ENCODE measurements at places on chromosomes 1 and 21.

DNA sequence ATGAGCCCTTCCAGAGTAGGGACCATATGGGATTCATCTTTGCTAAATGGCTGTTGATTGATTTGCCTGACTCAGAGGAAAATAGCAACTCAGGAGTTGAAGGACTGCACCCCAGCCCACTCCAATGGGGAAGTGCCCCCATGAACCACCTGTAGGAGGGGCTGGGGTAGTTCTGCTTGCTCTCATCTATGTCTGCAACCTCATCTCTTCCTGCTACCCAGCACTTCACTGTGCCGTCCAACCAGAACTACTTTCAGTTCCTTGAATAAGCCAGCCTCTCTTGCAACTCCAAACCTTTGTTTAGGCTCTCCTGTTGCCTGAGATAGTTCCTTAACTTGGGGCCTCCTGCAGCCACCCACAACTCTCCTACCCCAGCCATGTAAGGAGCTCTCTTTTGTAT, 26.6 kb downstream of the BEND5 start:
- no peak for DNase-seq

DNA sequence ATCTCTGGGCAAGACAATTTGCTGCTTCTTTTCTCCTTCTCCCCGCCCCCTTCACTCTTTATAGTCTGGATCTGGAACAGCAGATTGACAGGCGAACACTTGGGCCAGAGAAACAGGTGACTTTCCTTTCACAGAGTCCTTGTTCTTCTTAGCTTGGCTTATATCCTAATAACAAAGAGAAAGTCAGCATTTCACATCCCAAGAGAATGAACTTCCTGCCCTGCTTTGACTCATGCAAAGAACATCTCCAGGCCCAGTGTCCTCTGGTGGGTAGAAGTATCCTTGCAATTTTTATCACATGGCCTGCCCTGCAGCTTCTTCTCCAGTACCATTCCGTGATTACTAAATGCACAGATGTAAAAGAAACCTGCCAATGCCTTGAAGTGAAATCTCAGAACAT, 764.4 kb downstream of the ADGRL2 start:
- DNase-seq = no peak

DNA sequence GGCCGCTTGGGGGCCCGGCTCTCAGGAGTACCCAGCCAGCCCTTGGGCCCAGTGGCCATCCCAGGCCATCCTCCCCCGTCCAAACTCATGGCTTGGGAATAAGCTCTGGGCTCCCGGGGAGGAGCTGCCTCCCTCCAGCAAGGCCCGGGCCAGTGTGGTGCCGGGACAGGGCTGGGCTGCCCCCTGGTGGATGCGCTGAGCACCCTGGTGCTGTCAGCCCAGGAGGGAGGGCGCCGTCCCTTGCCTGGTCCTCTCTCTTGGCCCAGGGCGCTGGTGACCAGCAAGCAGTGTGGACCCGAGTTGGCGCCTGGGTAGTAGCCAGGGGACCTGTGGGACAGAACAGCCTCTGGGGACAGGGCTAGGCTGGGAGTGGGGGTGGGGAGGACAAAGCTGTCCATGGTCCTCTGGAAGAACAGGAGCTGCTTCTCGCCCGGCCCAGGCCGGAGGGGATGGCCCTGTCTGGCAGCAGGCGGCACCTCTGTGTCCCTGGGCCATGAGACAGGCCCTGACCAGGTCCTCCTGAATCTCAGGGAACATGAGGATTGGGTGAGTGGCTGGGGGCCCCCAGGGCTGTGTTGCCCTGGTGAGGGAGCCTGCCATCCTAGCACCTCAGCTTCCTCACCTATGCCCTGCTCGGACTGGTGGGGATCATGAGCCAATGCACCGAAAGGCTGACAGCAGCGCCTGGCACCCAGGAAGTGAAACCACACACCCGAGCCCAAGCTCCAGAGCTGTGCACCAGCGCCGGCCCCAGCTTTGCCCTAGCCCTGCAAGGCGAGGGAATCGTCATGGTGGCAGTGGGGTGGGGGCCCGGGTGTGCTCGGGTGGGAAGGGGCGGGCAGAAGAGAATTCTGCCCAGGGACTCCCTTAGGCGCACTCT, 9.4 kb downstream of the MORN1 start:
- peak; percentile 66 for DNase-seq

DNA sequence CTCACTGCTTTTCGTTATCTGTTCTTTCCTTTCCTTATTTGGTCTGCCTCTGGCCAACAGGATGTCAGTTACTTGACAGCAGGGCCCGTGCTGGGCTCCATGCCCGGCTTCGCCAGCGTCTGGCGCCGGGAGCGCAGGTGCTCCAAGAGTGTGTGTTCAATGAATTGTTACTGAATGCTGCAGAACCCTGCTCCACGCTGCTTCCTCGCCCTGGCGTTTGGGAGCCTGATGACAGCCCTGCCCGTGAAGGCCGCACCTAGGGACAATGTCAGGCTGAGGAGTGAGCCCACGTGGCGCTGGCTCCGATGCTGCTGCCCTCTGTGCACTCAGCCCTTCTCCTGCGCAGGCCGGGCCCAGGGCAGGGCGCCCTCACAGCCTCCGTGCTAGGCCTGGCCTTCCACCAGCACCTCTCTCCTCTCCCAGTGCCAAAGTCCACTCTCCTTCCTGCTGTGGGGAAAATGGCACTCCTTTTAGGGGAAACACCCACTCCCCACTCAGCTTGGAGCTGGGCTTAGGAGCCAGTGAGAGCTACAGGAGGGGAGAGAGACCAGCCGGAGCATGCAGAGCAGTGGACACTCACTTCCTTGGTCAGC, 51.4 kb downstream of the ACBD3 start:
- DNase-seq = no peak

DNA sequence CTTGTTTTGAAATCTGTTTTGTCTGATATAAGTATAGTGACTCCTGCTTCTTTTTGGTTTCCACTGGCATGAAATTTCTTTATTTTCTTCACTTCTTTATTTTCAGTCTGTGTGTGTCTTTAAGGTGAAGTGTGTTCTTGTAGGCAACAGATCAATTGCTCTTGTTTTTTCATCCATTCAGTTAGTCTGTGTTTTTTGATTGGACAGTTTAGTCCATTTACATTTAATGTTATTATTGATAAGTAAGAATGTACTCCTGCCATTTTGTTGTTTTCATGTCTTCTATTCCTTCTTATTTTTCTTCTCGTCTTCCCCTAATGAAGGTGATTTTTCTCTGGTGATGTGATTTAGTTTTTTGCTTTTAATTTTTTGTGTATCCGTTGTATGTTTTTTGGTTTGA, 487.7 kb upstream of the PBX1 start:
- no peak for DNase-seq

DNA sequence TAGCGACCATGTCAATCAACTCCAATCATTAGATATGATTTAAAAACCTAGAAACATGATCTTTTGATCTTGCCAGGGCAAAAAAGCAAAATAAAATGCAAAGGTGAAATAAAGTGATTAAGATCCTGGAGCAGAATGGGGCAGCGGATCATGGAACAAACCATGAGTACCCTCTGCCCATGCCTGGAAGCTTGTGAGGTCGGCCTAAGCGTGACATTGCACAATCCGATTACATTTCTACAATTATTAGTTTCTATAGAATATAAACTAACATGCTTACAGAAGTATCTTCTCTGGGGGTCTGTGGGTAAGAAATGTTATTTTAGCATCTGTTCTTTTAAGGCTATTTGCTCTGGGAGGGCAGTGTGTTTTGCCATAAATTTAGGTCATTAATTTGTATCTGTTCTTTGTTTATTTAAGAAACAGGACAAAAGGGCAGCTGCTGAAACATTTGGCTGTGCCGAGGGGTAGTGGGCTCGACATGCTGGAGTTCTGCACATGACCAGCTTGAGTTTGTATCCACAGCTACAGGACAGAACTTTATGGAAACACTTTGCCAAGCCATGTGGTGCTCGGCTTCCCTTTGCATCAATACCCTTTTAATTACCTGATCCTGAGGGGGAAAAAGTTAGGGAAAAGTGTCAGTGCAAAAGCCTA, 55.9 kb downstream of the ZBTB18 start:
- no peak for DNase-seq

DNA sequence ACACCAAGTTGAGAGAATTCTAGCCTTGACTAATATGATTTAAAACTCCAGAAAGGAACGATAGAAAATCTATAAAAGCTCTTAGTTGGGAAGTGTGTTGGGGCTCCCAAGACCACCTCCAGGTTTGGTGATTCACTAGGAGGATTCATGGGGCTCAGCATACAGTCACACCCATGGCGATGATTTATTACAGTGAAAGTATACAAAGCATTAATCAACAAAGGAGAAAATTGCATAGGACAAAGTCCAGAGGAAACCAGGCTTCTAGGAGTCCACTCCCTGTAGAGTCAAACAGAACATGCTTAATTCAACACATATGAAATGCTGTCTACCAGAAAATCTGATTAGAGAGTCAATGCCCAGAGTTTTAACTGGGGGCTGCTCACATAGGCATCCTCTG, 4.8 kb downstream of the CDCA8 start:
- DNase-seq = no peak

DNA sequence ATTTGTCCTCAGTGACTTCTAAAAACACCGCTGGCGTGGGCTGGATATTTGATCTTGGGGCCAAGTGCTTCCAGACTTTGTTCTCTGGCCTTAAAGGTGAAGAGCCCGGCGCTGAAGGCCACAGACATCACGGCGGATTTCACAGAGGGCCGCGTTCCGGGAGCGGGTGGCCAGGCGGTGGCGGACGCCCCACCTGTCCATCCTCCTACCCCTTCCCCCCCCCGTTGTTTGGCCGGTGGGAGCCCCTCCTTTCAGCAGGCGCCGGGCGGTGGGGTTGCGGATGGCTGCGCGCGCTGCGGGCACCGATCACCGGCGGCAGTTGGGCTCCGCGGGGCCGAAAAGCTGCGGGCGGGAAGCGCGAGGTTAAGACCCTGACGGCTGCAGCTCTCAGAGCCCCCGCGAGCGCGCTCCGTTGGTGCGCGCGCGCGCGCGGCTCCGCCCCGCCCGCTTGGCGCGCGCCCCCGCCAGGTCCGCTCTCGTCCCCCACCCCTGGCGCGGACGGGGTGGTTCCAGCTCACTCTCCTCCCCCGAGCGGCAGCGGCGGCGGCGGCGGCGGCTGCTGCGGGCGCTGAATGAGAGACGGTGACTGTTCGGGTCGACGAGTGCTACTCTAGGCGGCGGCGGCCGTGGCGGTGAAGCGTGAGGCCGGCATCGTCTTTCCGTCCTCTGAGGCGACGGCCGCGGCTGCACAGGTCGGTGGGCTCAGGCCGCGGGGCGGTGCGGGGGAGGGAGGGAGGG, at the start of gene RALGPS2:
RALGPS2 (plus strand) TSS at position 517 of the 738 bp plus-strand sequence. CDS start 51,521 bp downstream, outside the sequence.
- peak; percentile 69 for DNase-seq

DNA sequence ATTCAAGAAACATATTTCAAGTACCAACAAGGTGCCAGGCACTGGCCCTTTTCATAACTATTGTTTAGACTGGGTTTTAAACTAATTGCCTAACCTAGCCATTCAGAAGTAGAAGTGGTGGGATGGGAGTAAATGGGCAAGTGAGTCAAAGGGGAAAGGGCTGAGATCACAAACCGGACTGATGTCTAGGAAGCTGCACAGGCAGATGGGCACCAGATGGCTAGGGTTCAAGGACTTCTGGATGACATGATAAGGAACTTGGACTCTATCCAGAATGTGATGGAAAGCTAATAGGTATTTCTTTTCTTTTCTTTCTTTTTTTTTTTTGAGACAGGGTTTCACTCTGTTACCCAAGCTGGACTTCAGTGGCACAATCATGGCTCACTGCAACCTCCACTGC, 46.6 kb downstream of the LYST start:
- DNase-seq = no peak

DNA sequence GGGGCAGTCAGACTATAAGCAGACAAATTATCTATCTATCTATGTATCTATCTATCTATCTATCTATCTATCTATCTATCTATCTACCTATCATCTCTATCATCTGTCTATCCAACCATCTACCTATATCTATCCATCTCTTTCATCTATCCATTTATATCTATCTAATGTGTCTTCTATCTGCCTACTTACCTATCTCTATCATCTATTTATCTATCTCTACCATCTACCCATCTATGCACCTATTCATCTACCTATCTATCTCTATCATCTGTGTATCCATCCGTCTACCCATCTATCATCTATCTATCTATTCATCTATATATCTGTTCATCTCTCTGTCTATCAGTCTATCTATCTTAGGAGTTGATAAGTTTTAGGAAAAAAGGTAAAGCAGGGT, 10.8 kb upstream of the COG2 start:
- no peak for DNase-seq

DNA sequence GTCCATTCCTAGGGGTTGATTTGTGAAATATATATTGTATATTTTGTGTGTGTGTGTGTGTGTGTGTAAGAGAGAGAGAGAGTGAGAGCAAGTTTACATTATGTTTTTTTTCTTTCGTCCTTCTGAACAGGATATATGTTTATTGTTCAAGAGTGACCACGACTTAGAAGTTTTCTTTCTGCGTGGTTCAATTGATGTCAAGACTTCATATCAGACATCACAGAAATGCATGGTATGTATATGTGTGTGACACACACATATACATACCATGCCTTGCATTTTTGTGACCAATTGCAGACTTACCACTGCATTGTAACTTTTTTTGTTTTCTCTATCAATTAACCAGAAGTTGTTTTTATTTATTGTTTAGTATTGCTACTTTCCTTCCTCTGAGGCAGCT, 2.5 kb downstream of the RASAL2 start:
- no peak for DNase-seq

- no peak for DNase-seq
Observed at GRCh38 chr1:12499539-12500240, 118.3 kb downstream of the DHRS3 start.

- DNase-seq = no peak
Observed at GRCh38 chr21:44932408-44933181, 7.2 kb upstream of the SLX9 start.

DNA sequence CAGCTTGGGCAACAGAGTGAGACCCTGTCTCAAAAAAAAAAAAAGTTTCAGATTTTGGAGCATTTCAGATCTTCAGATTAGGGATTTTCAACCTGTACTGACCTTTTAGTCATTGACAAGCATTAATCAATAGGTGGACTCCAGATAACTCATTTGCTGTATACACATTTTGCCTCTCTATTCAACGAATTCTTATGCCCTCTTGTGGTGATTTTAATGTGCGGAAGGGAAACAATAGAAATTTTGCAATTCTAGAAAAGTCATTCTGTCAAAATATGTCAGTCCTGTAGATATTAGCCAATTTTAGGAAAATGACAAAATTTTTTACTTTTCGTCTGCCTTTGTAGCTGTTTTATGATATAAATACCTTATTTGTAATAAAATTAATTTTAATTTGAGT, 11.6 kb upstream of the OR2G2 start:
- no peak for DNase-seq

DNA sequence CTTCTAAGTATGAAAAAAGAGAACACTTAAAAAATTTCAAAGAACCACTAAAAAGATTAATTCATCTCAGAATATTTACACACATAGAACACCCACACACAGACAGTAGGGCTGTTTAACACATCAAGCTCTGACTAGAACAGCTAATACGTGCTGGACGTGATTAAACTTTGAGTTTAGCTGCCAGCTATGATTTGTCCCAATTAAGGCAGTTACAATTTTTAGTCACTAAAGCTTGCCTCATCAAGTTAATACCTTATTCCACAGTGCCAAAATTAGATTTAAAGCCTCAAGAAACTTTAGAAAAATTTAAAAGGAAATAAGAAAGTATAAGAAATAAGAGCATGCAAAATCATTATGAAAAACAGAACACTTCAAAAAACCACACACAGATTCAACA, 18.9 kb downstream of the SLC16A1 start:
- no peak for DNase-seq

- no peak for DNase-seq
Observed at GRCh38 chr1:67118646-67119045, 16.1 kb downstream of the C1orf141 start.

GRCh38 chr1:114388432-114389003, 122.5 kb downstream of the TRIM33 start:
- DNase-seq = no peak

- DNase-seq = peak; percentile 42
Observed at GRCh38 chr1:92876351-92876750, 44.5 kb downstream of the RPL5 start.

GRCh38 chr1:61368876-61369275, 286.5 kb downstream of the NFIA start:
- DNase-seq = no peak
